Naive thymus-derived CD4-positive, alpha-beta T cell (primary cell): ENCODE measurements at places on chromosomes 12 and 14.

GRCh38 chr12:67716817-67717216 lies 68.3 kb downstream of the DYRK2 start:
- no peak for DNase-seq

DNA sequence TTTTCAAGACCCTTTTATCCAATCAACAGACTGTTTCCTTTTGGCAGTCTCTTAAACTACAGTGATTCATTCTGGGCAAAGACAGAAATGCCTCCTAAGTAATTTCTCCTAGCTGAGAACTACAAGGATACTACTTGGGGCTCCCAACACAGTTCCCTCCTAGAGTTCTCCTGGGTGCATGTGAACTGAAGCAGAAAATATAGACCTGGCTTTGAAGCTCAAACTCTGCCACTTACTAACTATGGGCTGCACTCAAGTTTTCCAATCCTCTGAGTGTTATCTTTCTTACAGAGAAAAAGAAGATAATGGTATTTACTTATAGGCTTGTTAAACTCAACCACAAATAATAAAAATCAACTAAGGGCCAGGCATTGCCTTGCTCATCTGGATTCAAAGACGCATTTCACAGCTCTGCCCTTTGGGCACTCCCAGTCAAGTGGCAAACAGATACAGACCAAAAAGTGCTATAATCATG lies 97.6 kb downstream of the EFCAB11 start:
- no peak for DNase-seq

- DNase-seq = no peak
Observed at GRCh38 chr14:36408388-36408787, 88.0 kb upstream of the MBIP start.

DNA sequence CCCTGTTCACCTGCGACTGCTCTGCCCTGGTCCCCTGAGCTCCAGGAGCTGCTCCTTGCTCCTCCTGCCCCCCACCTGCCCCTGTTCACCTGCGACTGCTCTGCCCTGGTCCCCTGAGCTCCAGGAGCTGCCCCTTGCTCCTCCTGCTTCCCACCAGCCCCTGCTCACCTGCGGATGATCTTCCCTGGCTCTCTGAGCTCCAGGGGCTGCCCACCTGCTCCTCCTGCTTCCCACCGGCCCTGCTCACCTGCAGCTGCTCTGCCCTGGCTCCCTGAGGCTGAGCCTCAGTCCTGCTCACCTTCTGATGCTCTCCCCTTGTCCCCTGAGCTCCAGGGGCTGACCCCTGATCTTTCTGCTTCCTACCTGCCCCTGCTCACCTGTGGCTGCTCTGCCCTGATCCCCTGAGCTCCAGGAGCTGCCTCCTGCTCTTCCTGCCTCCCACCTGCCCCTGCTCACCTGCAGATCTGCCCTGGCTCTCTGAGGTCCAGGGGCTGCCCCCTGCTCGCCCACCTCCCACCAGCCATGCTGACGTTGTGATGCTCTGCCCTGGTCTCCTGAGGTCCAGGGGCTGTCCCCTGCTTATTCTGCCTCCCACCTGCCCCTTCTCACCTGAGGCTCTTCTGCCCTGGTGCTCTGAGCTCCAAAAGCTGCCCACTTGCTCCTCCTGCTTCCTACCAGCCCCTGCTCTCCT lies 219.2 kb downstream of the TMEM121 start:
- no peak for DNase-seq

- no peak for DNase-seq
Observed at GRCh38 chr12:27588776-27589175, 64.8 kb downstream of the PPFIBP1 start.

GRCh38 chr12:18658179-18658578 lies 79.6 kb downstream of the PLCZ1 start:
- no peak for DNase-seq

DNA sequence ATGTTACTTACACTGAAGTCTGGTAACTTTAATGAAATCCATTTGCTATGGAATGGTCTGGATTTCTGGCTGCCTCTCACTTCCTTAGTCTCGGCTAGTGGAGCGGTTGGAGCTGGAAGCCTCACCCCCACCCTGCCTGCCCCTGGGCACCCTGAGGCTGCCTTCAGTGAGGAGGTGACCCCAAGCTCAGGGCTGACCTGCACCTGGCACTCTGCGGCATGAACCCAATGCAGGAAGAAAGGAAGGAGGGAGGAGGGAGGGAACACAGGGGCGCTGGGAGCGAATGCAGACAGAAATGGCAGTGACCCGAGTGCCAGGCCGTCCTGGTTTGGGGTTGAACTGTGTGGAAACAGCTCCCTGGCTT lies 353.1 kb downstream of the TMEM121 start:
- DNase-seq = no peak

- DNase-seq = no peak
Observed at GRCh38 chr14:73258845-73259611, 21.7 kb downstream of the PAPLN start.

DNA sequence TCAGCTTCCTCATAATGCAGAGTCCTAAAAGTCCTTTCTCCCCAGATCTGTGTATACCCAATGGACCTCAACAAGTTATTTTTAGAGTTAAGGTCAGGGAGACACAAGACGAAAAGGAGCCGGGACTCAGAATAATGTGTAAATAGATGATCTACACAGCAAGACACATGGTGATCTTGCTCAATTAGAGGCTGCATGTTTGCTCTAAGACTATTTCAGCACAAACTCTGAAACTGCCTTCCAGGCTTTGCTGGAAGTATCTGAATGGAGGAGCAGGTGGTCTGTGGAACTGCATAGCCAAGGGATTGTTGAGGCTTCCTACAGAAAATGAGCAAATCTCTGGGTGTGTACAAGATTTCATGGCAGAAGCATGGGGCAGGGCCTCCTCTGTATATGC lies 80.8 kb downstream of the CRACR2A start:
- DNase-seq = no peak

DNA sequence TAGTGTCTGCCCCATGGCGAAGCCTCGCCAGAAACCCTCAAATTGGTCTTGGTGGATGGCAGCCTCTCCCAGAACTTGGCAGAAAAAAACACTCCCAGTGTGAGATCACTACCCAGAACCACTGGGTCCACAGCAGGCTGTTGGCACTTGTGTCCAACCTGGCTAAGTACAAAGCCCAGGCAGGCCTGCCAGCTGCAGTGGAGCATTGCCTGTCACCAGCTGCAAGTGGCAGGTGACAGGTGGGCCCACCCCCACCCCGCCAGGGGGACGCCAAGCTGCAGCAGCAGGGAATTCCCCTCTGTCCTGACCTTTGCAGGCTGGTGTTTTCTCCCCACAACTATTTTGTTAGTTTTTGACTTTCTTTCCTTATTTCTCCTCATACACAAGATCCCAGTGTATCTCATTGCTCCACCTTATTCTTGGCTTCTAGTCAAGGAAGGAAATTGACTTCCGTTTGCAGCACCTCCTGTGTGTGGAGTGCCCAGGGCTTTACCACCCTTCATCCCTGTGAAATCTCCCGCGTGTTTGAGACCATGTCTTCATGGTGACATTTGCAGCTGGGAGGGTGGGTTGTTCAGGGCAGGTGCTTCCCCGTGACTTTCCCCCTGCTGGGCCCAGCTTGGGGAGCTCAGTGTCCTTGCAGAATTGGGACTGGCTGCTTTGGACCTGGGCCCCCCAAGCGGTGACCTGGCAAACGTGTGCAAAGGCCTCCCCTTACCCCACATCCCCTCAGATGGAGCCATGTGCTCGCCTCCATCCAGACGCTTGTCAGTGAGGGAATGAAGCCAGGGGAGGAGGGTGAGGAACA lies 73.8 kb upstream of the RIN3 start:
- no peak for DNase-seq

- DNase-seq = no peak
Observed at GRCh38 chr12:128817111-128818015, 6.4 kb downstream of the SLC15A4 start.

DNA sequence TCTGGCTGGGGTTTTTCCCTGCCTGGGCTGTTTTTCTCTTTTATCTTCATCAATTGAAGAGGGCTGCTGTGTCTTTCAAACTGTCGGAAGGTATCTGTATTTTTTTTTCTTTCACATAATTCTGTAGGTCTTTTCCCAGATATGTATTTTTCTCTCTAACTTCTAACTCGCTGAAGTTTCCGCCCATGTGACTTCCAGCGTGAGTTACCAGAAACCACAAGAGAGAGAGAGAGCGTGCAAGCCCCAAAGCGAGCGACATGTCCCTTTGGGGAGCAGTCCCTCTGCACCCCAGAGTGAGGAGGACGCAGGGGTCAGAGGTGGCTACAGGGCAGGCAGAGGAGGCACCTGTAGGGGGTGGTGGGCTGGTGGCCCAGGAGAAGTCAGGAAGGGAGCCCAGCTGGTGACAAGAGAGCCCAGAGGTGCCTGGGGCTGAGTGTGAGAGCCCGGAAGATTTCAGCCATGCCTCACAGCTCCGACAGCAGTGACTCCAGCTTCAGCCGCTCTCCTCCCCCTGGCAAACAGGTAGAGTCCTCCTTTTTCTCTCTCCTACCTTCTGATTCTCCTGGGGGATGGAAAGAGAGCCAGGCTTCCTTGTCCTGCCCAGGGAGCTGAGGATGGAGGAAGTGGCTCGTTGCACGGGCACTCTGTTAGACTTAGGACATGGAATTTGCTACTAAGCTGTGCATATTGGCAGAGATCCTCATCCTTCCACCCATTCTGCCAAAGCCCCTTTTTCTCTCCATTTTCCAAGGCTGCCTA lies at the start of gene BATF:
TSS of gene BATF (plus strand) at position 246 of the 759 bp plus-strand sequence. CDS start at position 460, 214 bp downstream.
- peak; percentile 80 for DNase-seq

- no peak for DNase-seq
Observed at GRCh38 chr12:50580436-50580835, 75.7 kb downstream of the DIP2B start.

DNA sequence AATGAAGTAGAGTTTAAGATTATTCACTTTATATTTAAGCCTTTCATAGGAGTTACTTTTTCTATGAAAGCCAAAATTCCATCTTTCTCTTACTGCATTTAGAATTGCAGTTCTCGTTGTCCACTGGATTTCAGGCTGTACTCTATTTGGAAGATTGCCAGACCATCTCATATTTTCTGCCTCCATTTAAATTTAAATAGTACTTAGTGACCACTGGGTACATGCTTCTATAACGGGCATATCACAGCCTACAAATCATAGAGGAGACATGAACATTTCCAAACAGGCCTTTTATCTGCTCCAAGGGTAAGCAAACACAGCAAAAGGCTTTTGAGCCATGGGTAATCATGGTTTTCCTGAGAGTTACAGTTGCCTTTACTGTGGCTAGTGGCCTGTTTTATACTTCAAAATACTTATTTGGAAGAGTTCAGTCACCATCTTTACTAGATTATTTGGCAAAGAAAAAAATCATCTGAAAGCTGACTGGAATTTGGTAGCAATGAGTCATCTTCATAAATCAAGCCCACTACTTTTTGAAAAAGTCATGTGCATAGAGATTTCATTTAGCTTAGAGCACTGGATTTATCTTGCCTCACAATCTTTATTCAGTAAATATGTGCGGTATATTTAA lies 15.7 kb downstream of the ANO6 start:
- DNase-seq = no peak

DNA sequence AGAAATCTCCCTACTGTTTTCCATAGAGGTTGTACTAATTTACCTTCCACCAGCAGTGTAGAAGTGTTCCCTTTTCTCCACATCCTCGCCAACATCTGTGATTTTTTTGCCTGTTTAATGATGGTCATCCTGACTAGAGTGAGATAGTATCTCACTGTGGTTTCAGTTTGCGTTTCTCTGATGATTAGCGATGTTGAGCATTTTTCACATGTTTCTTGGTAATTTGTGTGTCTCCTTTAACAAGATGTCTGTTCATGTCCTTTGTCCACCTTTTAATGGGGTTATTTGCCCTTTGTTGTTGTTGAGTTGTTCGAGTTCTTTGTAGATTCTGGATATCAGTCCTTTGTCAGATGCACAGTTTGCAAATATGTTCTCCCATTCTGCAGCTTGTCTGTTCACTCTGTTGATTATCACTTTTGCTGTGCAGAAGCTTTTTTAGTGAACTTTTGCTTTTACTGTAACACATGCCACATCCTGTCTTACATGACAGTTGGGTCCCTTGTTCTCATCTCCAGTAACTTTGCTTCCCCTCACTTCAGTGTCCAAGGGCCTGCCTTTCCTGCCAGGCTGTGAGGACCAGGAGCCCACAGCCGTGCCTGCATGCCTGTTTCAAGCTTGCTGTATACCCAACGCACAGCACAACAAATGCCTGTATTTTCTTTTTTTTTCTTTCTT lies 64.9 kb downstream of the SPRING1 start:
- DNase-seq = no peak

DNA sequence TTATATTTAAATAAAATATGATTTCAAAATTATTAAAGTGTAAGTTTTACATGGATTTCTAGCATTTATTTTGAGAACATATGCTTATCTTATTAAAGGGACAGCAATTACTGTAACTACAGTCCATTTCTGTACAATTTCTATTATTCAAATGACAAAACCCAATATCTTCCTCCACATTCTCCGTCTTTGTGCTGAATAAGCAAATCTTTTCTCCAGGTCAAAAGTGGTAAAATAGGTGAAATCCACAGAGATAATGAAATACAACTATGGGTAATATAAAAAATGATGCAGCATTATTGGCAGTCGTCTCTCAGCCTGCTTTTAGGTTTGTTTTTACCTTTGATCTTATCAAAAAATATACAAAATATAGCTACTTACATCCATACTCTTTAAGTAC lies 79.4 kb upstream of the OTX2 start:
- no peak for DNase-seq

- peak; percentile 34 for DNase-seq
Observed at GRCh38 chr12:122336015-122336946, 70.0 kb upstream of the VPS33A start.

DNA sequence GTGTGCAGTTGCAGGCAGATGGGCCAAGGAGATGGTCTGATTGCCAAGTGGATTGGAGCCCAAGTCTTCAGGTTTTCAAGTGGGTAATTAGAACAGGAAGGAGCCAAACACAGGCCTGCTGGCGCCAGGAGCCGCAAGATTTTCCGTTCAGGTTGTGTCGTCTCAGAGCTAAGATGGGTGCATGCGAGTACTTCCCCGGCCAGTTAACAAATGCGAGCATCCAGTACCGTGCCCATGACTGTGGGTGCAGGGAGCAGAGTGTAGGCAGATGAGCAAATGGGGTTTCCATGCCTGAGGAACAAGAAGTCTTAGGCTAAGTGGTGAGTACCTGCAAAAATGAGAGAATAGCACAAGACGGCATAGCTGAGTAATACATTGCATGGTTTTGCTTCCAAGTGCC lies 90.5 kb downstream of the CHST11 start:
- no peak for DNase-seq

DNA sequence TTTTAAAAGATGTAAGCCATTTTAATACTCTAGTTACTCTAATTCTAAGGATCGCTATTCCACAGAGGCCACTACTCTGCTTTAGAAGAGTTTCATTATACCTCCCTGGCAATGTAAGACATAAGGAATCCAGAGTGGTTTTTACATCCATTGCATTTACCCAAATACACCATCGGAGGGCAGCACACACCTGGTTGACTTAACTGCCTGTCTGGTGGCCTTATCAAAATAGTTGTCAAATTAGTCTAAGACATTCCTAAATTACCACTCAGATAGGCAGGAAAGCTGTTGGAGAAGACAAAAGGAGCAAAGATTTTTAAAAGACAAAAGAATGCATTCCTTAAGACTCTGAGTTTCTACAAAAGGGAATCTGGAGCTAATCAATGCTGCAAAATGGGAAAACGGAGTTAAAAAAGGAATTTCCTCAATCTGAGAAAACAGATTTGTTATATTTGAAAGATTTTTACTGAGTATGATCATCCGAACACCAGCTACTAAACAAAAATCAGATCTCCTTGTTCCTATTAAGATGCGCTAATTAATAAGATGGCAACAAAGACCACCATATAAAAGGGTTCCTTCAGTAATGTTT lies 33.8 kb upstream of the FGD4 start:
- DNase-seq = peak; percentile 35
